ENCODE measurements at places on chromosomes 7 and 10.

DNA sequence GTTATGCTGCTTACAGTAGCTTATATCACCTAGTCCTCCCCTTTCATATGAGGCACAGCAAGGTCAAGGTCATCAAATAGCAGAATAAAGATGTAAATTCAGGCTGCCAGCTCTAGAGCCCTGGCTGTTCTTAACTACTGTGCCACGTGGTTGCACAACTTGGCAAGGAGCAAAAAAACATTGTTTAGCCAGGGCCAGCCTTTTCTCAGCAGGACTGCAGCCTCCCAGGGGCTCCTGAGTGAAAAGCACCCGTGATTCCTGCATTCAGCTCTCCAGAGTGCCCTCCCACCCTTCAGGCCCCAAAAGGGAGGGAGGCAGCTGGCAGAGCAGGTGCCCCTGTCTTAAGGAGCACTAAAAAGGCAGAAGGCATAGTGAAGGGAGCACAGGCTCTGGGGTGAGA lies 31.8 kb upstream of the TM9SF3 start:
- DNase-seq, result no peak

- DNase-seq, result no peak
These were observed 88.9 kb upstream of the SHH start for GRCh38 chr7:155901176-155901575.

DNA sequence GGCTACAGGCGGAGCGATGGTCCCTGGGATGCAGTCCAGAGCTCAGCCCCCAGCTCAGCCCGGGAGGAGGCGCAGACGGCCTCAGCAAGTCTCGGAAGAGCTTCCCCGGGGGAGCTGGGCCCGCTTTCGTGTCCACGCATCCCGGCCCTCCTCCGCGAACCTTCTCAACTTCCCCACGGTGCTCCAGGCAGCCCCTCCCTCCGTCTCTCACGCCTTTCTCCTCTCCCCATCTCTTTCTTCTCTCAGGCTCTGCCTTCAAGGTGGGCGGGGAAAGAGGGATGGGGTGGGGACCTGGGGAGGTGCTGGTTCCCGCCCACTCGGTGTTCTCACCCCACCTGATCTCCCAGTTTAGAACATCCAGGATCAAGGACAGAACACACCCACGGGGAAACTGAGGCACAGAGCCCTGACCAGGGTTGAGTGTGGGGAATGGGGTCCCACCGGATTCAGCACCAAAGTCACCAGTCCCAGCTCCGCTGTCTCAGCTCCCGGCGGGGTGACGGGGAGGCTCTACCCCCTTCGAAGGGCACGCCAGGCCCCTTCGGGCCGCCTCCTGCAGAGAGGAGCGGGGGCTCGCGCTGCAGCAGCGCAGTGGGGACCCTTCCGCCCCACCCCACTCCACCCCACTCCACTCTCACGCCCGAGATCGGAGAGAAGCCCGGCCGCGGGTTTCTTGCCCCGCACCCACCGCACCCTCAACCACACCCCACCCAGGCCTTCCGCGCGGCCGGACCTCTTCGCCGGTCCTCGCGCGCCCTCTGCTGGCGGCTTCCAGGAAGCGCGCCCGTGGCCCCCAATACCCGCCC lies 18.2 kb downstream of the POLL start:
- peak; percentile 53 for DNase-seq

DNA sequence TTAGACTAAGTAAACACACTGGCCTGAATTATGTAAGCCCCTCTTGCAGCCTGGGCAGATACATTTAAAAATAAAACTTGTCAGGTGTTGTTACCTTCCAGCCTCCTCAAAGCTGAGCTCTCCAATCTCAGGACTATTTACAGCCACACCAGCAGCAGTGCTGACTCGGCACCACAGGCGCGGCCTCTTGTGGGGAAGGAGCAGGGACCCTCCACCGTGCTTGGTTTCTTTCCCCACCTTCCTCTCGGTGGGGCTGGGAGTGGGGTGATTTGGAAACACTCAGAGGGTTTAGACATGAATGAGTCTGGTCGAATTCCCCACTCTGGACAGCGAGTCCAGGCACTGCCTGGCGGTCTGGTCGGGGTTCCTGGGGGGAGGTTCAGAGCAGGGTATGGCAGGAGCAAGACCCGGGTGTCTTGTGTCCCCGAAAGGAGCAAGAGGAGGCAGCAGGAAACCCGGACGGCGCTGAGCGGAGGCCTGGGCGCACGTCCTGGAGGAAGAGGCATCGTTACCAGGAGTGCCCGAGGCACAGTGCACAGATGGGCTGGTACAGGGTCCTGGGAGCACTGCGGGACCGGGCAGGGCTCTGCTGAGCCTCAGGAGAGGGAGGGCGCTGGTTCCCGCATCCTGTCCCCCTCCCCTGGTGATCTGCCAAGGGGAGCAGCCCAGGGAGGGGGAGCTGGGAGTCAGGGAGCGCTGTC lies 29.2 kb upstream of the CFAP46 start:
- no peak for DNase-seq

DNA sequence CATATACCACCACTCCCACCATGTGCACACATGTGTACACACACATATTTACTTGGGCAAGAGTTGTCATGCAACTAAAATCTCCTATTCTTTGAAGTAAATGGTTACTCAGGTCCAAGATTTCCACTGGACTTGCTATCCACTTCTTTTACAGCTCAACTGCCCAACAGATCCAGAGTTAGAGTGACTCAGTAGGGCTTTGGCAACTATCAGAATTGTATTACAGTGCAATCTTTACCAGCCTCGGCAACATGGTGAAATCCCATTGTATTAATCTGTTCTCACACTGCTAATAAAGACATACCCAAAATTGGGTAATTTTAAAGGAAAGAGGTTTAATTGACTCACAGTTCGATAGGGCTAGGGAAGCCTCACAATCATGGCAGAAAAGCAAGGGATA lies 51.9 kb upstream of the ABLIM1 start:
- DNase-seq, result no peak

GRCh38 chr7:105538339-105538738 lies 6.3 kb downstream of the RINT1 start:
- DNase-seq, result no peak

DNA sequence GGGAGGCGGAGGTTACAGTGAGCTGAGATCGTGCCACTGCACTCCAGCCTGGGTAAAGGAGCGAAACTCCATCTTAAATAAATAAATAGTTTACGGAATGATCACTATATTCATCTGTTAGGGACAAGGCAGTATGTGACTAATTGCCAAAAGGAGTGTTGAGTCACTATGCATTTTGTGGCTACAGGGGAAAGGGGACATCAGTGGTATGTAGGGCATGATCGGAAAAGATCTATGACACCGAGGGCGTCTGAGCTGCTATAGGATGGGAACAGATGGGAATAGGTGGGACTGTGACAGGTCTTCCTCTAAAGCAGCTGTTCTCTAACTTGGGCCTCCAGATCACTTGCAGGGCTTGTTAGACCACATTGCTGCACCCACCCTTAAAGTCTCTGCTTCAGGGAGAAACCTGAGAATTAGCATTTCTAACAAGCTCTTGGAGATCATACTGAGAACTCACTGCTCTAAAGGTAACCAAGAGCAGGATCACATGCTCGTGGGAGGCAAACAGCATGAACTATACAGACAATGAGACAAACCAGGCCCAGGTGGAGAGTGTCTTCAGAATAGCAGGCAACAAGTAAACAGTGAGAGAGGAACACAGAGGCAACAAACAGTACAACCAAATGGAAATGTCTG lies 65.1 kb upstream of the ITGA8 start:
- DNase-seq, result no peak

DNA sequence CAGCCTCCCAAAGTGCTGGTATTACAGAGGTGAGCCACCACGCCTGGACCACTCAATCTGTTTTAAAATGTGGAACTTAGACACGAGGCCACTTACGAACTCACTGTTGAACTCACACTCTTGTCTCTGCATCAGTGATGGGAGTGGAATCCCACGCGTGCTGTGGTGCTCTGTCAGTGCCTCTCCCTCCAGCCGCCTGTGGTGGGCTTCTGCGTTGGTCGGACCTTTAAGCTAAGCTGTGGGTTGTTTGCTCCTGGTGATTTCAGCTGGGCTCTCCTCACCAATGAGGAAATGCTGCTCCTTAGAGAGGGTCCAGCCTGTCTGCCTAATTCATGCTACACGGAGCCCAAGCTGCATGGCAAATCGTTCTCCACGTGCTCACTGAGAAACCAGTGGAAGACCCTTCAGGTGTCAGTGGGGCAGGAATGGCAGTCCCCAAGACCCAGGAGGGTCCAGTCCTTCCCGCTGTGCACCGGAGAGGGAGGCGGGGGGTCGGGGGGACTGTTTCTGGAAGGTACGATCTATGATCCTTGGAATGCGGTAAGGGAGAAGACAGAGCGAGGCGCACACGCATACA lies 17.9 kb upstream of the PRKAR1B start:
- no peak for DNase-seq

GRCh38 chr7:157460721-157461120 lies 123.9 kb downstream of the DNAJB6 start:
- no peak for DNase-seq

- no peak for DNase-seq
These were observed 29.5 kb upstream of the LEP start for GRCh38 chr7:128211626-128212025.

GRCh38 chr7:127983804-127984332 lies 47.4 kb downstream of the LRRC4 start:
- no peak for DNase-seq

DNA sequence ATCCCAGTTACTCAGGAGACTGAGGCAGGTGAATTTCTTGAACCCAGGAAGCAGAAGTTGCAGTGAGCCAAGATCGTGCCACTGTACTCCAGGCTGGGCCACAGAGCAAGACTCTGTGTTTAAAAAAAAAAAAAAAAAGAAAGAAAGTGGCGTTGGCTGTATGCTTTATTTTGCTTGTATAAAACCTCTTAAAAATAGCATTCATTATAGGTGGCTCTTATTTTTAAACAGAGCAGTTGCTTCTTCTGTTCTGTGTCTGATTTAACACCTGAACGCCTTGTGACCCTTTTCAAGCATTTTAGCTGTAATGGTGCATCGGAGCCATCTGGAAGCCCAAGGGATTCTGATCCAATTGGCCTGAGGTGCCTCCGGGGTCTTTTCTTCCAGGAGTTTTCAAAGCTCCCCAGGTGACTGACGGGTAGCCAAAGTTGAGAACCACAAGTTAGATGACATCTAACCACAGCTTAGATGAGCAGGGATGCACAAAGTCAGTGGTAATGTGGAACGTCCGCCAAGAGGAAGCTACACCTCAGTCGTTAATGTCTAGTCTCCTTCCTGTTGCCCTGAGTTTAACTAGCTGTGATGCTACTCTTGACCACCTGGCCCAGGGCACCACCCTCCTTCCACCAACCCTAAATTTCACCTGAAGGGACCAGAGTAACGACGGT lies 274.6 kb upstream of the KLF6 start:
- DNase-seq, result no peak

DNA sequence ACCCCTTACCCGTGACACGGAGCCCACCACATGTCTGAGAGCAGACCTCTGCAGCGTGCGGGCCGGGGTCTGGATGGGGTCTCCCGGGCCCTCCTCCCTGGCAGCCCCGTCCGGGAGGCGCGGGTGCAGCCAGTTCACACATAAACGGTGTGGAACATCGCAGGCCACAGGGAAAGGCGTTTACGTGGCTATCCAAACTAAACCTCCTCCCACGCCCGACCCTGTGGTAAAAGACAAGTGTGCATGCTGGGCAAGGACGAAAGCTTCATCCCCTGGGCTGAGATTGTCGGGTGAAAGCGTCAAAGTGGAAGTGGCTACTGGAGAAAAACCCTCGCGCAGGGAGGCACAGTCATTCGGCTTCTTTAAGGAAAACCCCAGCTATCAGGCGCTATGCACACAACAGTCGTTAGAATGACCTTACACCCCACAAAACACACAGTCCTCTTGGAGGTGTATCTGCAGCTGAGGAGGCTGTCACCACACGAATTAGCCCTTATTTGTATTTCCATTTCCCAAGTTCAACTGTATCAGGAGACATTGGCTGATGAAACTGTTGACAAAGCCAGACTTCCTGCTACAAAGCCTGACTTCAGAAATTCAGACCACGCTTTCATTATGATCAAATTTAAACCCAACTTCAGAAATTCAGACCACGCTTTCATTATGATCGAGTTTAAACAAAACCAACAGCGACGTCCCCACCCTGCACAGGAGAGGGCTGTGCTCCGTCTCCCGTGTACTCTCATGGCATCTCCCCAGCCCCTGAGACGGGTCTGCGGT lies 15.3 kb downstream of the GPER1 start:
- no peak for DNase-seq

All from NCI-H1694 (cell line).